ENCODE measurements at places on chromosomes 4 and X.
A peak's percentile ranks its signal among the peaks of the same experiment; 100 is the strongest.

- DNase-seq = no peak
Measured at GRCh38 chr4:163085085-163085484, 81.6 kb downstream of the NAF1 start.

DNA sequence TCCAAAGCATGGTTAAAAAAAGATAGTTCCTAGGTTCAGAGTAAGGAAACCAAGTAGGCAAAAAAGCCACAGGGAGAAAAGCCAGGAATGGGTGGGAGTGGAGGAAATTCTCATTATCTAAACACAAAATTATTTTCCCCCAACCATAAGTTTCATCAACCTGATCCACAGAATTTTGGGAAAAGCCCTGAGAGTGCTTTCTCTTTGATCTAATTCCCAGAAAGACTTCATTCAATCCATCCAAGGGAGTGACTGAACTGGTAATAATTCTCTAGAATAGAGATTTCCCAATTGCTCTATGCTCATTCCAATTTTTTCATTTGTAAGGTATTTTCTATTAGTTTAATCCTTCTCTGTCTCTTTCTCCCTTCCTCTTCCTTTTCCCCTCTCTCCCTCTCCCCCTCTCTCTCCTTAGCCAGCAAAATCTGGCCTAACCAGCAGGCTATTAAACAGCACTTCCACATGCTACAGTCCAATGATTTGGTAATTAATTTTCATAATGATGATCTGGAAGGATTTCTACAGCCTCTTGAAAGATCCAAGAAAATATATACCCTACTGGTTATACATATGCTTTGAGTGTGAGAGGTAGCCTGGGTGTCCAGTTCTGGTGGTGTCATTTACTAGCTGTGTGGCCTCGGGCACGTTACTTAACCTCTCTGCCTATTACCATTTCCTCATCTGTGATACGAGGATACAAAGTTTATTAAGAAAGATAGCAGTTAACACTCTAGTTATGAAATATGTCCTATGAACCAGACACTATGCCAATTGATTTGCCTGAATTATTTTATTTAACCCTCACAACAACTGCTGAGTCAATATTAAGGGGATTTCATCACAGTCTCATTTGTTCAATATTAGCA lies 251.5 kb upstream of the RASGEF1B start:
- DNase-seq = no peak

- no peak for DNase-seq
Measured at GRCh38 chrX:40244980-40245379, 147.2 kb upstream of the BCOR start.

GRCh38 chrX:29561417-29561816 lies 653.9 kb upstream of the MAGEB2 start:
- DNase-seq = no peak

DNA sequence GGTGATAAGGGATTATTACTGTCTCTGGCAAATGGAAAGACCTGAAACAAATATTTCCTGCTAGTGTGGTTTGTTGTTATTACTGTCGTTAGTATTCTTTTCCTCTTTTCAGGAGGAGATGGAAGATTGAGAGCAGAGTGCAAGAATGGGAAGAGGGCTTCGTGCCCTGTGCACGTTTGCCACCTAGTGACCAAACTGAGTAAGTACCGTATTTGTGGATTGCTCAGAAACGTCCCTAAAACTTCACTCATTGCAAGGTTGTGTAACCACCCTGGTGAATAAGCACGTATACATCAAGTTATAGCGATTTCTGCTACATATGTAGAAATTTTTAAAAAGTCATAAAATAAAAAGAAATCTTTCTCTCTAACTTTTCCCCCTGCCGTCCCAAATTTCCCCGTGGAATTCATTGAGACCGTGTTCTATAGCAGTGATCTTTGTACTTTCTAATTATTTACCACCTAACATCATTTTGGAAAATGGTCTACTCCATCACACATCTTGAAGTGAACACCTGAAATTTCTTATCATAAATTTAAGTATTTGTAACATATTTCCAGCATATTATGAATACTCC lies 24.3 kb downstream of the LINC00632 start:
- no peak for DNase-seq

- no peak for DNase-seq
Measured at GRCh38 chrX:32155044-32155638, 1056.2 kb downstream of the DMD start.

- no peak for DNase-seq
Measured at GRCh38 chr4:101009471-101009870, 337.9 kb downstream of the PPP3CA start.

DNA sequence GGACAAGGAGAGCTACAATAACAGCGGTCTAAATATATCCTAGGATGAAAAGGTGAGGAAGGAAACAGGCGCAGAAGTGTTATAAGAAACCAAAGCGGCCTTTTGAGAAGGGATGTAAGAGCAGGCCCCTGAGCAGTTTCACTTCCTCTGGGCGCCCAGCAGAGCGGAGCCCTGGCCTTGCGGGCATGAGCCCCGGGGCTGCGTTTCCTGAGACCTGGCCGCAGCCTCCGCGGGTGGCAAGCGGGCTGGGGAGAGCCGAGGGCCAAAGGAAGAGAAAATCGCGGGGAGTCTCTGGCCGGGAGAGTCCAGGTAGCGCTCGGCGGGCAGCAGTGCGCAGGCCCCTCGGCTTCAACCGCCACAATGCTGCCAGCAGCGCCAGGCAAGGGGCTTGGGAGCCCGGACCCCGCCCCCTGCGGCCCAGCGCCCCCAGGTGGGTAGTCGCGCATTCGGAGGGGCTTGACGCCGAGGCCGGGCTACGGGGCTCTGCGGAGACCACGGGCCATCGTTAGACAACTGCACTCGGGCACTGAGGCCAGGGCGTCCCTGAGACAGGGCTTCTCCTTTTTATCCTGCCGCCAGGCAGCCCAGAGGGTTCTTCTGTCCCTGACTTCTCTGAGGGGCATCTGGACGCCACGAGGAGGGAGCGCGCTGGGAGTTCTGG lies at the start of gene BANK1:
Gene BANK1, plus strand, starts transcription at position 210 of the 661 bp plus-strand sequence. Its CDS starts 151 bp downstream, at position 361.
- peak; percentile 25 for DNase-seq

- DNase-seq = no peak
Measured at GRCh38 chrX:118595501-118596042, 100.0 kb downstream of the DOCK11 start.

- DNase-seq = no peak
Measured at GRCh38 chr4:156778606-156779005, 193.0 kb downstream of the PDGFC start.

DNA sequence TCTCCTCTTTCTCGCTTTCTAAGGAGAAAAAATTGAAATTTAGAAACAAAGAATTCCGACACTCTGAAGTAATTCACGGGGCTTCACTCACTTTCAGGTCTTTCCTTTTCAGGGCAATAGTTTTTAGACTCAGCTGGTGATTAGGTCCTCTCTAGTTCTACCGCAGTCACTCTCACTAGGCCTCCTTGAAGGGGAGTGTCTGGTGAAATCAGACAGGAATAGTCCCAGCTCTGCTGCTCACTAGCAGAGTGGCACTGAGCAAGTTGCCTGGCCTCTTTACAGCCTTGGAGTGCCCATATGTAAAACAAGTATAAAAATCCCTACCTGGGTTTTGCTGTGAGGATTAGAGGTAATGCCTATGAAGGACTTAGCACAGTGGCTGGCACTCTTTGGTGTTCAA lies 64.1 kb downstream of the NEUROG2 start:
- DNase-seq = no peak

- no peak for DNase-seq
Measured at GRCh38 chr4:116702949-116703348, 382.4 kb downstream of the TRAM1L1 start.

- no peak for DNase-seq
Measured at GRCh38 chr4:23654791-23655190, 235.1 kb downstream of the PPARGC1A start.

GRCh38 chr4:83910693-83911092 lies 374.8 kb downstream of the GPAT3 start:
- no peak for DNase-seq

DNA sequence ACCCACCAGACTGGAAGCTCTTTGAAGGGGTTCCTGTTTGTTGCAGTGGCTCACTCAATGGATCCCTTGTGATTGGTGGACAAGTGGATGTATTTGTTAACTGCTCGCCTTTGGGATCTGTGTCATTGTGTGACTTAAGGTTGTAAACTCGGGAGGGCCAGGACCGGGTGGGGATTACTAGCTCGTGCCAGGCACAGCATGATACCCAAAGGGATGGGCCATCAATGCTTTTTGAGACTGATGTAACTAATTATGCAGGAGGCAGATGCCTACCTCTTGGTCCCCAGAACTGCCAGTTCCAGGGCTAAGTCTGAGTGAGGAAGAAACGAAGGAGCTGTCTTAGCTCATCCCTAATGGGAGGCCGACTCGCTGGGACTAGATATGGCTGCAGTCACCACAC lies 27.7 kb downstream of the UTP14A start:
- no peak for DNase-seq

DNA sequence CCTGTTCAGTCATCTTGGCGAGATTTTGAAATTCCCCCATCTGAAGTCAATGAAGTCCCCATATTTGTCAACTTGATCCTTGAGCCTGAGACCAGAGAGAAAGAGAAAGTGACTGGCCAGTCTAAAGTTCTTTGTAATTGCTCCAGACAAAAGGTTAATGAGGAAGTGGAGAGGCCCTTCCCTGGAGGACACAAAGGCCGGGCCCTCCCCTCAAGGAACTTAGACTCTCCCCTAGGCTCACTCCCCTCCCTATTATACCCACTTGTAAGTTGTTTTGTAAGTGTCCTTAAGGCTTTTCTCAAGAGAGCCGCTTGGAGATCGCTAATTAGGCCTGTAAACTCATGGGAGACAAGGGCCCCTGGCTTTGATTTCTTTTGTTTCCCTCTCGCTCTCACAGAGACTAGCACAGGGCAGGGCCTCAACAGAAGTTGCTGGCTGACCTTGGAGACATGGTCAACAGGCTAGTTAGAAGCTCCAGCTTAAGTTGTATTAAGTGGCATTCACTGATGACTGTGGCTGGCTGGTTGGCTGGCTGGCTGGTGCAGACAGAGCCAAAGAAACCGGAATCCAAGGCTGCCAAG lies 20.3 kb upstream of the GPC4 start:
- no peak for DNase-seq

Measured in activated CD8-positive, alpha-beta memory T cell treated with anti-CD3 and anti-CD28 coated beads, Interleukin-2, amount 50 U/mL, for 4 hours (primary cell).